Fibroblast of pulmonary artery (primary cell): ENCODE measurements at places on chromosomes 11 and 22.

GRCh38 chr22:27022274-27022895, 365.0 kb downstream of the MIAT start:
- DNase-seq, result no peak

- no peak for DNase-seq
These were observed 10.0 kb downstream of the MUC5AC start for GRCh38 chr11:1167751-1168231.

- no peak for DNase-seq
These were observed 37.4 kb downstream of the PACSIN2 start for GRCh38 chr22:42977569-42977968.

DNA sequence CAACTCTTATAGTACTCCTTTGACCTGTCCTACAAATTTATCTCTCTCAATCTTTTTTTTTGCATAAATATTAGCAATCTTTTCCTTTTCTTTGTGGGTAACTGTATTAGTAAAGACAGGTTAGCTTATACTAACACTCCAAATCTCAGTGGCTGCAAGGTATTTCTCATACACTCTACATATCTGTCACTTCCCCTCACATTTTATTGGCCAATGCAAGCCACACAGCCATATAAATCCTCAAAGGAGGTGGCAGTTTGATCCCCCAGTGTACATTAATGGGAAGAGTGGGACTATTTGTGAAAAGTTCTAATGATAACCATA, 42.6 kb upstream of the EED start:
- no peak for DNase-seq

GRCh38 chr11:35162745-35163144, 23.8 kb downstream of the CD44 start:
- no peak for DNase-seq

DNA sequence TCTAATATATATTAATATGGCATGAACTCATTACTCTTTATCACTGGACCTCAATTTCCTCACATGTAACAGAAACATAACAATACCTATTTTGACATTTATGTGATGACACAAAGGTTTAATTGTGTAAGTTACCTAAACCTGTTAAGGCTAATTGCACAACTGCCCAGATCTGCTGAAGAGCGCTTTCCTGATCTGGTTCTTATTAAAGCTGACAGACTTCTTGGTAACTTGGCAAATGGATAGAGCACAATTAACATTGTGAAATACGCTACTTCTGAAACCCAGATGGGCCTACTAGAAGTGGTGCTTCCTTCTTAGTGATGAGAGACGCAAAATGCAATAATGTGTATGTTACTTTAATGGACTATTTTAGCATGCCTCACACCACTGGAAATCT, 1767.2 kb upstream of the RAG2 start:
- no peak for DNase-seq

DNA sequence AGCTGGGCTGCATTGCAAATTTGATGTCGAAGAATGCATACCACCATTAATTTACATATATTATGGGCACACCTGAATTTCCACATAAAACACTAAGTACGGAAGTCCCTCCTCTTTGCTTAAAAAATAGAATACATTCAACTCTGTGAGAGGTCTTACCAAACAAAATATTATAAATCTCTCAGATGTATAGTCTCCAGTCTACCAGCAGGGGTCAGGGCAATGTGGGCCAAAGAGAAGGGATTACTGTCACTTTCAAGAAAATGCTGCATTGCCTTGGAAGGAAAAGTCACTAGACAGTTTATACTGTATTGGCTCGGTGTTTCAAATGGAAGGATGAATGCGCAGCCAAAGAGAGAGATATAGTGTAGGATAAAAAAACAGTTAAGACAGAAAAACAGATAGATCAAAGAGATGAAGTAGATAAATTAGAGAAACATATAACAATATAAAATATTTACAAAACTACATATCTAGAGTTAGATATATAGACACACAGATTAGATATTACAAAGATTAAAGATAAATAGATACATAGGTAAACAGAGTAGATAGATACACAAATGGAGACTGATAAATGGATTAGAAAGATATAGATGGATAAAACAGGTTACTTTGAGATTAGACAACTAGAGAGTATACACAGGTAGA, 20.9 kb downstream of the SERGEF start:
- peak; percentile 76 for DNase-seq

- DNase-seq, result peak; percentile 85
These were observed 133.5 kb downstream of the RBFOX2 start for GRCh38 chr22:35894937-35895708.

- peak; percentile 25 for DNase-seq
These were observed 8.3 kb downstream of the FXYD2 start for GRCh38 chr11:117816151-117816741.

DNA sequence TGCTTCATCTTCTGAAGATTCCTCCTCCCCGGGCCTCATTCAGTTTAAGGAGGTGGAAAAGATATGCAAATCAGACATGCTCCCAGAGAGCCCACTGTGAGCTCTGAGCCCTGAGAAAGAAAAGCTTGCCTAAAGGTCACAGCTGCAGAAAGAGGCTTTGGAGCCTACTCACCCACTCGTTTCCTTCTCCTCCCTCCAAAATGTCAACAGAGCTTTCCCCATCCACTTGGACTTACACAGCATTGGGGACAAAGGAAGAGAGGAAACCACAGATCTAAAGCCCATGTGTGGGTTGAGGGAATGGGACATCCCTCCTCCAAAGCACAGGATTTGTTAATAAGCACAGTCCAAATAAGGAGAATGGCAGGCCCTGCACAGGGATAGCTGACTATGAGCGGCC, 158.4 kb downstream of the ETS1 start:
- DNase-seq, result peak; percentile 55

DNA sequence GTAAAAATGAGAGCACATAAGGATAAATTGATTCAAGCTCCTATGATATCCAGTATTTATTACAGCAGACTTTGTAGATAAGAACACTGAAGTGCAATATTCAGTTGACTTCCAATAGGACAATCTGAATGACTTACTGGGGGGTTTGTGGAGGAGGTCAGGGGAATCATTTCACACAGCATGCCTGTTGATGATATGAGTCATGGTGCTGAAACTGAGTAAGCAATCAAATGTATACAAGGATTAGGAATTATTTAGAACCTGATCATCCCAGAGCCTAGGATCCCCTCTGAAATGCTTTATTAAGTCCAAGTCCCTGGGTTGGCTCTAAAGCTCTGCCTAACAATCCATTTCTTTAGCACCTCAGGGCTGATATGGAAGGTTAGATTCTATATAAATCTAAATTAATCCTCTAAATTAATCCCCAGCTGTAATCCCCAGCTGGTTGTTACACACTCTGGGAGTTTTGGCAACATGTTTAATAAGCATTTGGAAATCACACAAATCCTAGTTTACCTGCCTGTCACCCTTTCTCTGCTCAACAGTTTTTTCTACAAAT, 326.4 kb downstream of the GUCY1A2 start:
- peak; percentile 9 for DNase-seq

- no peak for DNase-seq
These were observed 51.7 kb upstream of the CCDC89 start for GRCh38 chr11:85737738-85738137.

GRCh38 chr11:94796190-94796580, 28.0 kb downstream of the AMOTL1 start:
- DNase-seq, result no peak

DNA sequence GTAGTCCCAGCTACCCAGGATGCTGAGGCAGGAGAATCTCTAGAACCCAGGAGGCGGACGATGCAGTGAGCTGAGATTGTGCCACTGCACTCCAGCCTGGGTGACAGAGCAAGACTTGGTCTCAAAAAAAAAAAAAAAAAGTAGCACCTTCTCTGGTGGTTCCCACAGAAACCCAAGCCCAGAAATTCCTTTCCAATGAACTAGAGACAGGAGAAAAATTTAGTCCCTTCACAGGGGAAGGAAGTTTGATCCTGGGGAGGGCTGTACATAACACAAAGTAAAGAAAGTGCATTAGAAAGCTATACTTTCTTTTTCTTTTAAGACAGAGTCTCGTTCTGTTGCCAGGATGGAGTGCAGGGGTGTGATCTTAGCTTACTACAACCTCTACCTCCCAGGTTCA, 25.5 kb upstream of the APOA1 start:
- DNase-seq, result no peak

DNA sequence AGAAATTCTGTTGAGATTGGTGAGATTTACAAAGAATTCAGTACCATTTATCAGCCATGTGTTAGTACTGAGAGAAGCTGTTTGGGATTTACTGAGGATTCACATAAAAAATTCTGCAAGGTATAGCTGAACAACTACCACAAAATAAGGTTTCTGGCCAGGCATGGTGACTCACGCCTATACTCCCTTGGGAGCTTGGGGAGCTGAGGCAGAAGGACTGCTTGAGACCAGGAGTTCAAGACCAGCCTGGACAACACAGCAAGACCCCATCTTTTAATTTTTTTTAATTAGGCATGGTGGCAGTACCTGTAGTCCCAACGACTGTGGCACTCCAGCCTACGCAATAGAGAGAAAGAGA, 86.7 kb downstream of the SIK3 start:
- DNase-seq, result no peak

GRCh38 chr22:45631140-45631840, 40.3 kb upstream of the ATXN10 start:
- no peak for DNase-seq

- DNase-seq, result no peak
These were observed 76.8 kb upstream of the VPREB1 start for GRCh38 chr22:22167791-22168189.

- DNase-seq, result no peak
These were observed 189.6 kb downstream of the DSCAML1 start for GRCh38 chr11:117607449-117607848.

GRCh38 chr11:121650351-121651256, 197.8 kb upstream of the SORL1-AS1 start:
- no peak for DNase-seq

GRCh38 chr11:77821349-77821851, 456 bp downstream of the AAMDC start:
- peak; percentile 51 for DNase-seq

DNA sequence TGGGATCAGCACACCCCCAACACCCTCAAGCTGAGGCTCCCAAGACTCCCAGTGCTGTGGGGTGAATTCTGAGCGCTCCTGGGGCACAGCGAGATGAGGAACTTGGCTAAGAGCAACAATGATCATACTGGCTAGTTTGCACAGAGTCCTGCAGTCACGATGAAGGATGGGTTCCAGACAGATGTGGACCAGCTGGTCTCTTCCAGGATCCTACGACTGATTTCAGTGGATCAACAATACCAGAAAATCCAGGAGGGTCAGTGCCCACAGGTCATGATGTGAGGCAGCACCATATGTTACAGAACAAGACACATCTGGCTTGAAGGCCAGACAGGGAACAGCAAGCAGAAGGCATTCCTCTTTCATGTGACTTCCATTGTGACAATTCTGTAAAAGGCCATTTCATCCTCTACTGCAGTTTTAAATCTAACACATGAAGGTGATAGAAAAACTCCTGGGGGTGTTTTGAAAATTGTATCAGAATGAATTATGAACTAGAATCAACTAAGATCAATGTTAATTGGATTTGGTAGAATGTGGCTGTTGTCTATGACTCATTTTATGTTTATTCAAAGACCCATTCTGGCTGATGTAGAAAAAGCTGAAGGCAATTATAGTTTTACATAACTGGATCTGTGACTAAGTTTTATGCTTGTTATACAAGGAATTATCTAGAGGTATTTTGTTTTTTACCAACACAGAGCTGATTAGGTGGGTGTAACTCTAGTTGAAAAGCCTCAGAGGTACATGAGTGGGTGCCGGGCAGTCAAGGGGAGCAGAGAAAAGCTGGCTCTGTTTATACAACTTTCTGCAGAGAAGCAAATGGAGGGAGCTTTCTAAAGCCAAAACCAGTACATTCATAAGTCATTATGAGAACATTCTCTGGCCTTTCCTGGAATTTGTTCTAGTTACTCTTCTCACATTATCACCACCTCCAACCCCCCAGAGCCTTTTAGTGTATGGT, 29.1 kb downstream of the OR52K1 start:
- no peak for DNase-seq

DNA sequence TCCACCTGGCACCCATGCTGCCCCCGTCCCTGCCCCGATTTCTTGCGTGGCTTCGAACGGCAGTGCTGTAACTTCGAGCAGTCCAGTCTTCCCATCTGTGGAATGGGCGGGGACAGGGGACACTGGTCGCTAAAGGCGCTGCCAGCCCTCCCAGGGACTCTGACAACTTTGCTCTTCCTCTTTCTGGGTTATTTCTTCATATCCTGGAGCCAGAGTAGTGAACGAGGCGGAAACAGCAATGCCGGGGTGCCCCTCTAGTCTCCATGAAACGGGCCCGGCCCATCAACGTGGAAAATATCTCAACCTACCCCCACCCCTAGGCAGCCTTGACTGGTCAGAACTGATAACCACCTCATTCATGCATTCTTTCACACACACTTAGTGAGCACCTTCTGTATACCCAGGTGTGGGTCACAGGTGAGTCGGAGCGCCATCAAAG, 42.8 kb downstream of the TRIOBP start:
- DNase-seq, result no peak

DNA sequence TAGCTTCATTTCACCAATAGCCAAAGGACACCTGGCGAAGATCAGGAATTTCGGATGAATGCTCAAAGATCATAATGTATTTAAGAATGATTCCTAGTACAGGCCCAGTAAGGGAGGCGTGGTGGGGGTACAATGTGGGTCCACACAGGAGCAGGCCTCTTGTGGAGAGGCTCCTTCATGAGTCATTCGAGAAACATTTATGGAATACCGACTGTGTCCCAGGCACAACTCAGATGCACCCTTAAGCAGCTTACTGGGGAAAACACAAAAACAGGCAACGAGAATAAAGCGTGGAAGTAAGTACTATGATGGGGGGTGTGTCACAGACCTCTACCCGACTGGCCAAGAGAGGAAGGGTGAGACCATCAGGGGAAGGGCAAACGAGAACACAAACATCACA, 44.5 kb downstream of the SMCO4 start:
- peak; percentile 39 for DNase-seq

DNA sequence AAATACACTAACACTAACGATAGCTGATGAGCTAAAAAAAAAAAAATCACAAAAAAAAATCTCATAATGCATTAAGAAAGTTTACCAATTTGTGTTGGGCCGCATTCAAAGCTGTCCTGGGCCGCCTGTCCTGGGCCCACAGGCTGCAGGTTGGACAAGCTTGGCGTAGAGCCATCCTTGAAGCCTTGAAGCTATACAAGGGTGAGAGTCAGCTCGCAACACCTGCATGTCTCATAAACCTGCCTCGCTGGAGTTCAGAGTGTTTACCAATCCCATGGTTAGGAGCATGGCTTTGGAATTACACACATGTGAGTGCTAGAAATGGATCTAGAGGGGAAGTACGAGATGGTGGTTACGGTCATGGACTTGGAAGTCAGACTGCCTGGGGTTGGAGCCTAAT, 453.7 kb downstream of the INSC start:
- DNase-seq, result no peak

- peak; percentile 58 for DNase-seq
These were observed 697 bp upstream of the PAFAH1B2 start for GRCh38 chr11:117143390-117143789.
